Epithelial cell of proximal tubule (primary cell): ENCODE measurements at places on chromosomes 16 and 17.

- DNase-seq = no peak
Measured at GRCh38 chr17:28912938-28913333, 10.1 kb upstream of the DHRS13 start.

- no peak for DNase-seq
Measured at GRCh38 chr16:23227529-23227928, 45.0 kb downstream of the SCNN1G start.

- no peak for DNase-seq
Measured at GRCh38 chr16:54936201-54936978, 5.7 kb downstream of the IRX5 start.

- DNase-seq = no peak
Measured at GRCh38 chr16:5020551-5020950, 13.2 kb downstream of the NAGPA start.

DNA sequence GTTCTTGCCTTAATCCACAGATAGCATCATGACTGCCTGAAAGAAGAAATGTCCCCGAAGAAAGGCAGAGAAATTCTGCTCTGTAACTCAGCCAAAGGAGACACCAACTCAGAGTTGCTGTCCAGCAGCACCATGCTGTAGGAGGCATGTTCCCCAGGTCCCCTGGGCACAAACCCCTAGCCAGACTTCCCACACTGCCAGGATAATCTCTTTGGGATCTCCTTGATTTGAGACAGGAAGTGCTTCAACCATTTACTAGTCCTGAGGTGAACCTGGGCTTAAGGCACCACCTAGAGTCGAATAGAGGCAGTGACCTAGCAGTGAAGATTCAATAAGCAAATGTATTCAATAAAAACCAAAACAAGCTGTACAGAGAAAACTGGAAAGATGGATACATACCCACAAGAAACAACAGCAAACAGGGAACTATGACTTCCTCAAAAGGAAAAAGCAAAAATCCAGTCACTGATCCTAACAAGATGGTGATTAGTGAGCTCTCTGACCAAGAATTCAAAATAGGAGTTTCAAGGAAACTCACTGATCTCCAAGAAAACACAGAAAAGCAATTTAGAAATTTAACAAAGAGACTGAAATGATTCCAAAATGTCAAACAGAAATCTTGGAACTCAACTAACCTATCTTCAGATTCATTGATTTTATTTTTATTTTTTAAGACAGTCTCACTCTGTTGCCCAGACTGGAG is 5.7 kb downstream of the OR4D2 start:
- no peak for DNase-seq

- DNase-seq = no peak
Measured at GRCh38 chr16:85157813-85158742, 45.8 kb upstream of the CIBAR2 start.

DNA sequence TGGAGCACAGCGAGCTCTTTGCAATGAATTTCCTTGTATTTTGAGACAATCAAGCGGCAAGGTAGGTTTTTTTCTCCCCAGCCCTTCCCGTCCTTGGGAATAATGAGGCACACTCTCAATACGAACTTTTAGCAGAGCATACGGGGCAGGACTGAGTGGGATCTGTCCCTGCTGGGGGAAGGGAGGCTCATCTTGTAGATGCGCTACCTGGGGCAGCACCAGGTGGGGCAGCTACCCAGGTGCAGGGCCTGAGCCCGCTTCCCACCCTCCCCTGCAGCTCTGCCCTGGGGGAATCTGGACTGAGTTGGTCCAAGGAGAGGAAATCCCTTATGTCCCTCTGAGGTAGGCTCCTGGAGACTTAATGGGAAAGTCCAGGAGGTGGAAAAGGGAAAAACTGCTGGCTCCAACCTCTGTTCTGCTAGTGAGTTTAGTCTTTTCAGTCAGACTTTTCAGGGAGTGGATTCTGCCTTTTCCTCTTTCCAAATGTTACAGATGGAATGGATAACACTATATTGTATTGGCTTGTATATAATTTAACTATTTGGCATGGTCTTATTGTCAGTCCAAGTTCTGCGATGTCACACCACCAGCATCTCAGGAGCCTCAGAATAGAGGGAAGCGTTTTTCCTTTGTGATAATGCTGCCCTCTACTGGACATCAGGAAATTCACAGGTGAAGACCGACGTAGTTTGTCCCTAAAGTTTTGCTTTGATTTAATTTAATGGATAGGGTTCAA is 9.6 kb upstream of the CES1 start:
- no peak for DNase-seq

DNA sequence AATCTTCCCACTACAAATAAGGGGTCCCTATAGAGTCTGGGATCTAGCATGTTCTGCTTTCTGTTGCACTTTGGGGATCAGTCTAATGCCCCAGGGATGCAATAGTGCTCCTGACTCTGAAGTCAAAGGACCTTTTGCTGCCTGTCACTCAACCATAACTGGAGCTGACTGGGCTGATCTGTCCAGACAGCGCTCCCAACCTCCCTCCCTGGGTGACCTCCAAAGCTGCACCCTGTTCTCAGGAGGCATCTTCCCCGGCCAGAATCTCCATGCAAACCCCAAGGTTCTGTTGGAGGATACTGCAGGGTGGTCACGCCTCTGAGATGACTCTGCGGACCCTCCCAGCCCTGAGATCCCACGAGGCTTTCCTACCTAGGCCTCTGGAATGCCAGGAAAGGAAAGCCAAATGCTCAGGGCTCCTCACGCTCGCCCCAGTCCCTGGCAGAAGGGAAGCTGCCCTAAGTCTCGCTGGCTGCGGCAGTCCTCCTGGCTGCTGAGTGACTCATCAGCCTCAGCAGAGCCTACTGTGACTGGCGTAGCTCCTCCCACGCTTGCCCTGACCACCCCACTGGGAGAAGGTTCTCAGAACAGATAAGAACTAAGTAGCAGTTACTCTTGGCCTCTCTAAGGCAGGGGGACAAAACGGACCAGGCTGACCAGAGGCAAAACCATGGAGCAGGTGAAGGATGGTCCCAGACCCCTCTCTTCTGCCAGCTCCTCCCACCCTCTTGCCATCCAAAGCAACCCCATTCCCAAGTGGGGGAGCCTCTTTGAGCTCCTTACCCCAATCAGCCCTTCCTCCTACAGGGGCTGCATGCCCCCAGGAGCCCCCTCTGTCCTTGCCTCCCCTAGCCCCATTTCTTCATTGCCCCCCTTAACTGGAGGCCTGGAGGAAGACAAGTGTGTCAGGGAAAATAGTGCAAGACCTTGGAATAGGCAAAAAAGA is 124.1 kb upstream of the TNRC6C start:
- DNase-seq = no peak

GRCh38 chr17:82862737-82863382 is 23.0 kb upstream of the ZNF750 start:
- no peak for DNase-seq

GRCh38 chr16:50615891-50616290 is 65.2 kb downstream of the SNX20 start:
- no peak for DNase-seq

- DNase-seq = no peak
Measured at GRCh38 chr17:50818921-50819657, 16.3 kb upstream of the WFIKKN2 start.

- DNase-seq = peak; percentile 74
Measured at GRCh38 chr16:68128577-68129305, 43.6 kb downstream of the NFATC3 start.

- DNase-seq = no peak
Measured at GRCh38 chr16:64687786-64688185, 434.1 kb downstream of the CDH11 start.

GRCh38 chr17:77441130-77441920 is 300.6 kb downstream of the SEC14L1 start:
- no peak for DNase-seq

DNA sequence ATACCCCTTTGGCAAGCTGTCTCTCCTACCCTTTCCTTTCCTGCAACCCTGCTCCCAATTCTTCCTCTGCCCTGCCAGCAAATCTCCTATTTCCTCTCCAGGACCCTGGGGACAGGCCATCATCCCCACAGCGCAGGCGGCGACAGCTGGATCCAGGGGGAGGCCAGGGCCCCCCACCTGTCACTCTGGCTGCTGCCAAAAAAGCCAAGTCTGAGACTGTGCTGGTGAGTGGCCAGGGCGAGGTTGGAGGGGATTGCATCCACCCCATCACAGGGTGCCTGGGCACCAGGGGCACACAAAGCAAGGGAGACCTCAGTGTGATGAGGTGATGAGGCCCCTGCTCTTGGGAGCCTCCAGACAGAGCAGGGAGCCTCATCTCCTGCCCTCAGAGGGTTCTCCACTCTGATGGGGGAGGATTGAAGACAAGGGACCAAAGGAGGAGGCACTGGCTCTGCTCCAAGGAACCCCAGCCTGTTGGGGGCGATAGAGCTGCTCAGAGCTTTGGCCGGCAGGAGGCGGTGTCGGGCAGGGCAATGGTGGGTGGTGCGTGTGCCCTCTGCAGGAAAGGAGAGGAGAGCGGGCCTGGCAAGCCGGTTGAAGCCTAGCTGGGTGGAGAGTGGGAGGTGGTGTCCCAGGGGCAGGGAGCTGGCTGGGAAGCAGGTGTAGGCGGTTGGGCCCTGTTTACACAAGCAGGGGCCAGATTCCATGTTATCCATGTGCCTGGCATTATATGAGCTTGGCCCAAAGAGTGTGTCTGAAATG is 15.6 kb upstream of the PDK2 start:
- no peak for DNase-seq

DNA sequence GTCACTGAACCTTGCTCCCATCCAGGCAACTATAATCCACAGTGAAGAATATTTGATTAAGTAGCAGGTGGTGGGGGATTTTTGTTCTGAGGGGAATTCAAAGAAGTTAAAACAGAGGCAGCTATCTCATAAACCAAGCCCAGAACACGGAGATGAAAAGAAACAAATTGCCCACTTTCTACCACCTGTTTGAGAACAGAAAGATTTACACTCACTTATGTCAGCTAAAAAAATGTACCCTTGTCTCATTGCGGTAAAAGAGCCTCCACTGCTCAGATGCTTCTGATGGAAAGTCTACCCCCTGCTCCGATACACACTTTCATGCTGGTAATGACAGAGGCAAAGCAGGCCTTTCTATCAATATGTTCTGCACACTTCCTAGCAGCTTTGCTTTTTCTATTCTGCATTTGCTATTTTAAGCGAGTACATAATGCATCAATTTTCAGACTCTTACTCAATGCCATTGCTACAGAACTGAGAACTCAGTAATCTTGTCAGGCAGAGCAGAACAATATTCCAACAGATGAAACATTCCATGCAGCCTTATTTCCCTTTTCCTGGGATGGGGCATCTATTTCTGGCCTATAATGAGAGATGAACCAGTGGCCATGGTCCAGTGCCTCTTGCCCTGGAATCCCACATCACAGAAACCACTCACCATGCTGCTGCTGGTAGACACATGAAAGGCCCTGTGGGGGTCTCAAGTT is 29.0 kb downstream of the CDK5R1 start:
- no peak for DNase-seq

GRCh38 chr16:53482123-53482522 is 20.9 kb downstream of the AKTIP start:
- DNase-seq = no peak

GRCh38 chr16:15639061-15639568 is 3.8 kb downstream of the MARF1 start:
- DNase-seq = no peak

- peak; percentile 70 for DNase-seq
Measured at GRCh38 chr17:45172541-45173286, 11.0 kb downstream of the HEXIM2 start.

DNA sequence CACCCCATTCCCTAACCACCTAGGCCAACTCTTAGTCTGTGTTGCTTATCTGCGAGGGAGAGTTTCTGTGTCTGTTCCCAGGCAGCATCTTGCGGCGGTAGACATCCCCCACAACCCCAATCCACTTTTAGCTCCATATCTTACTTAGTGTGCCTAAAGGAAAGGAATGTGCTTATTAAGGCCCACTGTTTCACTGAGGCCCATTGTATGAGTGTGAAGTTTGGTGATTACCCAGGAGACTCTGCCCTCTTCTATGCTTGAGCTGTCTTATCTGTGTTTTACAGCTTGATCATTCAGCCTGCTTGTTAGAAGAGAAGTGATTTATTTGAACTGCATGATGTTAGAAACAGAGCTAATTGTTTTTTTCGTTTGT is 10.3 kb upstream of the MLYCD start:
- no peak for DNase-seq

DNA sequence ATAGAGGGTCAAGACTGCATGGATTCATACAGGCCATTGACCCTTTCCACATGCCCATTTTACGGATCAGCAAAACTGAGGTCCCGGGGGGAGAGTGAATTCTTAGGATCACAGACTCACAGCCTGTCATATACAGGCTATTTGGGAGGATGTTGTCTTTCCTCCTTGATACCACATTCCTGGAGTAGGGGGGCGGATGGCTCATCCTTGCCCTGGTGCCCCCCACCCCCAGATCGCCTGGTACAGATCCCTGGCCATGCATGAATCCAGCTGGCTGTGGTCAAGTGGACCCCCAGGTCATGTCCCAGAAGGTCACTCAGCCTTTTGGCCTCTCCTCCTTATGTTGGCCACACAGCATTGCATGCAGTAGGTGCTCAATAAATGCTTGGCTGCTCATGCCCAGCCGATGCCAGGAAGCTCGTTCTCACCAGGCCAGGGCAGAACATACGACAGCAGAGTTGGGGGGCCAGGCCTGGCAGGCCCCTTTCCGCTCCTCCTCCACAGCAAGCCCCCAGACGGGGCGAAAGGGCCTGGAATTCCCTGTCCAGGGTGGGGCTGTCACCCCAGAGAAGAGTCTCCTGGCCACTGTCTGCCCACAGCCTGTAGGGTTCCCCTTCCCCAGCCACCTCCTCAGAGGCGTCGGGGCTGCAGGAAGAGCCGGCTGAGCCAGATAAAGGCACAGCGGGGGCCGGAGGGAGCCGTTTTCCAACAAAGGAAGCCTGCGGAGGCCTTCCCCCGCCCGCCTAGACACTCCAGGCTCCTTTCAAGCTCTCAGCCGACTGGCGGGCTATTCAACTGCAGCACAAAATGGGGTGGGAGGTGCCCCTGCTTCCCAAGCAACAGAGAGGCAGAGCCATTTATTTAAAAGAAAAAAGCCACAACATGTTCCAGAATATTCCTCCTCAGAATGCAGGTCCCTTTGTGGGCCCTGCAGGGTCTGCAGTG is 215.7 kb upstream of the CIBAR2 start:
- DNase-seq = no peak

GRCh38 chr17:31680126-31680525 is 178.9 kb downstream of the COPRS start:
- DNase-seq = no peak

GRCh38 chr17:31309556-31309955 is 4.3 kb downstream of the EVI2B start:
- no peak for DNase-seq

GRCh38 chr17:16171613-16172012 is 43.7 kb downstream of the NCOR1 start:
- no peak for DNase-seq

- no peak for DNase-seq
Measured at GRCh38 chr16:78915811-78916345, 684.7 kb downstream of the MAF start.
